ENCODE measurements at places on chromosomes 2 and 18. TPM values are rescaled to one million over a fixed set of nuclear protein-coding genes. Genes with fewer than 3 reads are reported as not detected.

DNA sequence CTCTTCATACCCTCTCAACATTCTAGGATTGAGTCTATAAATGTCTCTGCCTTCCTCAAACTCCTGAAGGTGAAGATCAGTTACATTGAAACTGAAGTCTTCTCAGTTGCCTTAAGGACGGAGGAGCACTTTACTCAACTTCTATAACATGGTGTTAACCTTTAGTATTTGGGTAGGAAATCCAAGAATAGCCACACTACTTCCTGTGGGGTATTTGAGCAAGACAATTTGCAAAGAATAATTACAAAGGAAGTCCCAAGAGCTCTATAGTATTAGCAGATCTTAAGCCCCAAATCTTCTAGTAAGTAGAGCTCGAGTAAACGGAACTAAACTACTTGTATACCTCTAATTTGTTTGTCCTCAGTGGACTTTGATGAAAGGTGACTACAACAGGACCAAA is 80.9 kb downstream of the SP100 start:
- DNase-seq: no peak

The MDH1 gene
- 406 TPM for polyA plus RNA-seq

The TGIF1 gene
- polyA plus RNA-seq: 87.5 TPM

DNA sequence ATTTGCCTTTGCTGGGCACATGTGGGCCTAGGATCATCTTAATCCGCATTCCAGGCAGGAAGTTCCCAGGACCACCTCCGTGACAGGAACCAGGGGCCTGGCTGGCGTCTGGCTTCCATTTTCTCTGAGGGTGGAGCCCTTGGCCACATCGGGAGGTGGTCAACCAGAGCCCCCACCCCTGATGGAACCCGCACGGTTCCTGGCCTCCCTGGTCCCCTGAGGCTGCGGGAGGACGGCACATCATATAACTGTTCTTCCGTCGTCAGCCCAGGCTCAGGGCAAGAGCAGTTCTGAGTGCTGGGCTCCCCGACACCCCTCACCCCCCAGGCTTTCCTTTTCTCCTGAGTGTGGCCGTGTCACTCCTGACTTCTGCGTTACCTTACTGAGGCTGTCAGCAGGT is 13.5 kb downstream of the ESPNL start:
- no peak for DNase-seq

The ALPI gene
- polyA plus RNA-seq: 0.06 TPM

GRCh38 chr2:45895241-45895861 is 243.9 kb downstream of the PRKCE start:
- no peak for DNase-seq

DNA sequence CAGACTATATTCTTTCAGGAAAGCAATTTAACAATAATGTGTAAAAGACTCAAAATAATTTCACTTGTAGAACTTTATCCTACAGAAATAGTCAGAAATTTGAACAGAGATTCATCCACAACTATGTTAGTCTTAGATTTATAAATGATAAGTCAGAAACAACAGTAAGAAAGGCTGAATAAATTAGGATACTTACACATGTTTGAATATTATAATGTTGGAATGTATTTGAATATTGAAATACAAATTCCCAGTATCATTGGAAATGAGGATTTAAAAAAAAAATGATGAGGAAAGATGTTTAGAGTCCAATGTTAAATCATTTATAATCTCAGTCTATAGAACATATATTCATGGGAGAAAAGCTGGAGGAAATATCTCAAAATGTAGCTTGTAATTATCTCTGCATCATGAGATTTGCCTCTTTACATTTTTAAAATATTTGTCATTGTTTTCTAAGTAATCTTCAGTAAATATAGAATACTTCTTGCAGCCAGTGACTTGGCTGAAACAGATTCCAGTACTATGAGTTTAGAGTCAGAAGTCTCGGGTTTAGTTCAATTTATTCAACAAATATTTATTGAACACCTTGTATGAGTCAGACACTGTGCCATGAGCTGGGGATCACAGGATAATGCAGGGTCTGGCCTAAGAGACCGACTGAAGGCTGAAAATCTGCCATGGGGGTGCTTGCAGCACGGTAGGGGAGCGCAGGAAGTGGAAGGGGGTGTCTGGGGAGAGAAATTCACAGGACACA is 32.3 kb downstream of the CXCR4 start:
- DNase-seq: no peak

DNA sequence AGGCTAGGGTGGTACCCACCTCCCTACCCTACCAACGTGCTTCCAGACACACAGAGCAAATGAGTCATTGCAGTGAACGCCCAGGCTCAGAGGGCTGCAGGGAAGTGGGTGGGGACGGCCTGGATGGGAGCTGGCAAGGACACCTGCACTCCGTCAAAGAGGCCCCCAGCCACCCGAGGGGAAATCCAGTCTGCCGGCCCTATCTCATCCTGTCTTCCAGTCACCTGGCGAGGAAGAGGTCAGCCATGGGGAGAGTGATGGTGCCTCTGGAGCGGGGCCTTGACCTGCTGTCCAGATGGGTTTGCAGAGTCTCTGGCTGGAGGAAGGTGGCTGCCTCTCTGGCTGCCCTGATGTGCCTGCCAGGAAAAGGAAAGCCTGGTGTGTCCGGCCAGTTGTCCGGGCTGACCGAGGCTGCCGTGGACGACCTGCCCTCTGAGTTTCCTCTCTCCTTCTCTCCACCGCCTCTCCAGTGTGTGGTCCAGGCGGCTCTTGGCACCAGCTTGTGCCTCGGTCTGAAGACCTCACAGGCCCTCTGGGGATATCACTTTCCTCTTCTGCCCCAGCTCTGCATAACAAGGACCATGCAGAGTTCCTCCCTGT is 209.7 kb upstream of the COPS8 start:
- DNase-seq: no peak

The CRYBA2 gene
- not detected for polyA plus RNA-seq

The MAB21L4 gene
- 7.7 TPM for polyA plus RNA-seq

Data from renal cortex interstitium (tissue), 15 donors.